ENCODE measurements at places on chromosomes 5 and 9.

- no peak for DNase-seq
Observed at GRCh38 chr9:2356041-2356790, 265.4 kb upstream of the VLDLR start.

GRCh38 chr9:136804509-136805206 is 3.1 kb upstream of the RABL6 start:
- DNase-seq: no peak

- no peak for DNase-seq
Observed at GRCh38 chr5:17720071-17720470, 85.8 kb downstream of the TAF11L14 start.

DNA sequence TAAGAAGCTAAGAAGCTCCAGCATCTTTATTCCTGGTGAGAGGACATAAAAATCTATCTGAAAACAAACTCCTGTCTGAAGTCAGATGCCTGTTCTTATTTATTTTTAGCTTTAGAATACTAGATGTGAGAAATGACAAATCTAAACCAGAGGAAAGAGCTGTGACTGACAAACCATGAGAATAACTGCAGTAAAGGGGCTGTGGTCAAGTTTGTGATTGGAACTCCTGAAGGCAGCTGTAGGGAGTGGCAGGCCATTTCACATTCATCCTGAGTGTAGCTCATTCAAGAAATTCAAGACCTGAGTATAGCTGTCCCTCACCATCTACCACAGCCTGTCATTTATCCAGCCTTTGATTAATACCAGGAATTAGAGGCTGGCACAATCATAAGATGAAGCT is 718.8 kb downstream of the BRINP1 start:
- no peak for DNase-seq

- no peak for DNase-seq
Observed at GRCh38 chr9:91900797-91901177, 49.2 kb downstream of the ROR2 start.

GRCh38 chr5:141598391-141599345 is 20.1 kb downstream of the DIAPH1 start:
- DNase-seq: no peak

DNA sequence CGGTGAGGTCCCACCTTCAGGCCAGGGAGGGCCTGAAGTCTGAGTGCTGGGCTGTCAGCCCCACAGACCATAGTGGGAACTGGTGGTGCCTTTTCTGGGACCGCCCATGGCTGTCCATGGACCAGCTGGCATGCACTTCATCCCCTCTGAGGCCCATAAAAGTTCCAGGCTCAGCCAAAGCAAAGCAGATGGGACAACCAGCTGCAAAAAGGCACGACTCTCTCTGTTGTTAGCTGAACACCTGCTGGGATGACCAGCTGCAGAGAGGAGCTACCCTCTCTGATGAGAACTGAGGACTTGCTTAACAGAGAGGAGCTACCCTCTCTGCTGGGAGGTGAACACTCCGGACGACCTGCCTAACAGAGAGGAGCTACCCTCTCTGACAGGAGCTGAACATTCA is 844.3 kb upstream of the DMAC1 start:
- DNase-seq: no peak

- DNase-seq: no peak
Observed at GRCh38 chr5:40932766-40933165, 23.5 kb downstream of the C7 start.

DNA sequence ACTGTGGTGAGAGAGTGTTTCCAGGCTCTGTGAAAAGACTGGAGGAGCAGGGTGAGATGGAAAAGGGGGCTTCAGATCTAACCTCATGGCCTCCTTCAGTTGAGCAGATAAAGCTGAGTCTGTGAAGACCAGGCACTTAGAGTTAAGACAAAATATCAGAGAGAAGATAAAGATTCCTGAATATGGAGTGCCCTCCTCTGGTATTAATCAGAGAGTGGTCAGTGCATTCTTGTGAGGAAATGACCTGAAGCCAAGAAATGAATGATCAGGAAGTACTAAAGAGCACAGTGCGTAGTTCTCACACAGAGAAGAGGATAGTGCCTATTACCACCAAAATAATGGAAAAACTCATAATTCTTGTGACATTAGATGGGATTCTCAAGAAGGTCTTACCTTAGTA is 1417.0 kb upstream of the ACO1 start:
- DNase-seq: no peak

- DNase-seq: no peak
Observed at GRCh38 chr9:121312169-121312568, 44.2 kb downstream of the GSN start.

- DNase-seq: no peak
Observed at GRCh38 chr9:137199411-137200121, 975 bp downstream of the TPRN start.

- DNase-seq: no peak
Observed at GRCh38 chr5:55638051-55638450, 74.1 kb downstream of the SLC38A9 start.

GRCh38 chr5:170277867-170278281 is 19.7 kb downstream of the LCP2 start:
- DNase-seq: no peak

- DNase-seq: no peak
Observed at GRCh38 chr5:178624631-178625546, 2.0 kb downstream of the CLK4 start.

DNA sequence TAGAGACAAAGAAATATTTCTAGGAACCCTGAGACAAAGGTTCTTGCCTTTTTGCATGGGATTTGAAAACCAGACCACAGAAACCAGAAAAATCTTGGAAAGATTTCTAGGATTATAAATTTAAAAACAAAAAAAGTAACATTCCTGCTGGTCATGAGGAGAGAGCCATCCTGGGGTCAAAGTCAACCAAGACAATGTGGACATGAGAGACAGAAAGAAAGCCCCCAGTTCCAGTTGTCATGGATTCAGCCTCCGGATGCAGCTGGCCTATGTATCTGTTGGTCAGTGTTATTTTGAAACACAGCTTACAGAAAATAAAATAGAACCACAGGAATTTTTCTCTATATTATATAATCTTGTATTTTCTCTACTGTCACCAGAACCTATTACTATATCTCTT is 24.4 kb upstream of the RGMB start:
- DNase-seq: no peak

DNA sequence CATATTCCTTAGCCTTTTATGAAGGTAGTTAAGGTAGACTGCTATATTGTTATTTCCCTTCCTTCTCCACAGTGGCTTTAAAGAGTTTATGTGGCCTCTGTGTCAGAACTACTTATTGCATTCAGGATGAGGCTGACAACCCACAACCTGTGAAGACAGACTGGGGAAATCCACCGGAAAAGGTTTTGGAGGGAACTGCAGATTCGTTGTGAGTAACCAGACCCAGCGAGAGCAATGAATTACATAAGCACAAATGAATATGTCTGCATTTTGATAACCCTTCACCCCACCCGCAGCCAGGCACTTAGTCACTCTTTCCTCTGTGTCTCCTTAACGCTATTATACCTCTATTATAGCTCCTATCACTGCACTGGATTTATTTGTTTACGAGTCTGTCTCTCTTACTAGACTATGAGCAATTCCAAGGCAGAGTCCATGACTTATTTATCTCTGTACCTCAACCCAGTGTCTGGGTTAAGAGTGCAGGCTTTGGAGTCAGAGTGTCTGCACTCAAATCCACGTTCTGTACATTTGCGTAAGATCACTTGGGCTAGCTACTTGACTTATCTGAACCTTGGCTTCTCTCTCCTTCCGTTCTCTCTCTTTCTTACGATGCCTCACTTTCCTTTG is 19.2 kb downstream of the KCTD16 start:
- peak; percentile 66 for DNase-seq

DNA sequence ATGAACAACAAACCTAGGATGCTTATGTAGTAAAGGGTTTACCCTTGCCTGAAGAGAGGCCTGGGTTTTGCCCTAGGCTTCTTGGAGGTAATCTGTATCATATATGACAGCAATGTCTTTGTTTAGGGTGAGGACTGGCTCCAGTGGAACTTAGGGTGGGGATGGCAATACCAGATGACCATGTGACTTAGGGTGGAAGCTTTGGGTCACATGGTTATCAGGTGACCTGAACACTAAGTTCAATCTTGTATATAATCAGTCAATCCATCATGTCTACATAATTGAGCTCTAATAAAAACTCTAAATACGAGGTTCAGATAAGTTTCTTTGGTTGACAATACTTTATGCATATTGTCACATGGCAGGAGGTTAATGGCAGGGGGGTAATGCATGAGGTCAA is 10.6 kb upstream of the PPP2R2B start:
- no peak for DNase-seq

DNA sequence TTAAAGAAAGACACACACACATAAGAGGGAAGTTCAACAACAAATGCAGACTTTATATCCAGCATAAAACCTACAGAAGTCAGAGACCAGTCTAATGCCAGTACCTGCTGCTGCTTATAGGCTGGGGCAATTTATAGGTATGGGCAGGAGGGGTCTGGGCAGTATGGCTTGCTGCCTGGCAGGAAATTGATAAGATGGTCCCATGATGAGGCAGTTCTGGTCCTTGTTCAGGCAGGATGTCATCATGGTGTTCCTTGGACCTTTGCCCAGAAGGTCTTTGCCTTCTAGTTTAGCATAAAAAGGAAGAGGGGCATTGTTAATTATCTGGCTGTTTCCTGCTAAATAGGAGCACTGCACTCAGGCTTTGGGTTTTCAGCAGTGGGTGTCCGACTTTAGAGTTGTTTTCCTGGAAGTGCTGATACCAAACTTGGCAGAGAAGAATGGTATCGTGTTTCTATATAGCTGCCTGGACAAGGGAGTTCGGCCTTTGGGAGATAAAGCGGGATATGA is 10.4 kb upstream of the PDCD1LG2 start:
- DNase-seq: no peak

DNA sequence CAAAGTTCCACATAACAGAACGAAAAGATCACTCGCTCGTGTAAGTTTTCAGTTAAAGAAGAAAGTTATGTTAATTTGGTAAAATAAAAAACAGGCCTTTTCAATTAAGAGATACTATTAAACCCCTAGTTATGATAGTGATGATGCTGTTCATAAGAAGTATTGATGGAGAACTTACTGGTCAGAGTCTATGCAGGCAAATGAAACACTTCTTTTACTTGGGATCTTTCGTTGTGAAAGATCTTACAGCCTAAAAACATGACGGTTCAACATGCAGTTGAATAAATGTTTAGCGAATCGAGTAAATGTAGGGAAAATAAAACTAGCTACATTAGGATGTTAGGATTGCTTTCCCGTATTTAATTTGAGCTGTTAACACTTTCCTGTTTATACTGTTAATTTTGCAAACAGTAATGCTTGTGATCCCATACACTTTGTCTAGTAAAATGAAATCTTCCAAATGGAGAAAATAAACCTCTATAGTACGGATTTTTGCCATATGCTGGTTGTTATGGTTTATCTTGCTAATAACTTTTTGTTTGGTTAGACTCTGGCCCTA is 2.0 kb downstream of the RHOBTB3 start:
- DNase-seq: no peak

- DNase-seq: no peak
Observed at GRCh38 chr9:113707953-113708695, 168.0 kb upstream of the ZNF618 start.

DNA sequence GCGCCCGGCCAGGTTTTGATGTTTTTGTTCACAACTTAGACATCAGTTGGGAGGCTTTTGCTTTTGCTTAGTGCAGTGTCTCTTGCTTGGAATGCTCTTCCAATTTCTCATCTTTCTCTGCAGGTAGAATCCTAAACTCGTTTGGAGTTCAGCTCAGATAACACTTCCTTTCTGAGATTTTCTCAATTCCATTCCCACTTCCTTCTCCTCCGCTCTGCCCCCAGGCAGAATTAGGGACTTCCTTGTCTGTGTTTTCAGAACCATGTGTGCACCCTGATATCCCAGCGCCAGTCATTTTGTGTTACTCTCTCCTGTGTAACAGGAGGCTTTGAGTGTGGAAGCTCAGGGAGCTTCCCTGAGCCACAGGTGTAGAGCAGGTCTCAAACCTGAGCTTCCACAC is 171.0 kb downstream of the INSYN2B start:
- DNase-seq: no peak

DNA sequence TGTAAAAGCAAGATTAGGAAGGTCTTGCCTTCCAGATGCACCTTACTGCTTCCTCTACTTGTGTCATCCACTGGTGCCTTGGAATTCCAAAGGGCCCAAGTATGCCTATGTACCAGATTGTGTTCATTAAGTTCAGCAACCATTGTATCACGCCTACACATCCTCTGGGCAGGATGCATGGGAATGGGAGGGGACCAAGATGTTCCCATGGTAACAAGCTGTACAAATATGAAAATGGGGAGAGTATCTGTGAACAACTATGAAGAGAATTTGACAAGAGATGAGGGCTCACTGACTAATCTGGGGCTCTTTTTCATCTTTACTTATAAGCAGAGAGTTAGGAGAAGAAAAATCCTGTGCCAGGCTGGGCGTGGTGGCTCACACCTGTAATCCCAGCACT is 137.8 kb upstream of the MAP1B start:
- no peak for DNase-seq

- no peak for DNase-seq
Observed at GRCh38 chr9:131695366-131695765, 44.5 kb downstream of the RAPGEF1 start.

DNA sequence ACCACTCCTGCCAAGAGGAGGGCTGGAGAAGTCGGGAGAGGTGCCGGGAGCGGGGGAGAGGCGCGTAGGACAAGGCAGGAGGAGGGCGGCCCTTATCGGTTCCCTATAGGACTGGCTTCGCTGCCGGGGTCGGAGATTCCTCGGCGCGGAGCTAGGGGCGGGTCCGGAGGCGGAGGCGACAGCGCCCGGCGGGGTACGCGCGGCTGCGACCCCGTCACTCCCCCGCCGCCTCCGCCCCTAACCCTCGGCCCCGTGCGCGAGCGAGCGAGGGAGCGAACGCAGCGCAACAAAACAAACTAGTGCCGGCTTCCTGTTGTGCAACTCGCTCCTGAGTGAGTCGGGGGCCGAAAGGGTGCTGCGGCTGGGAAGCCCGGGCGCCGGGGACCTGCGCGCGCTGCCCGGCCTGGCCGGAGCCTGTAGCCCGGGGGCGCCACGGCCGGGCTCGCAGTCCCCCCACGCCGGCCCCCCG is 2.0 kb downstream of the GLIS3 start:
- peak; percentile 22 for DNase-seq

- no peak for DNase-seq
Observed at GRCh38 chr5:72788866-72789505, 27.5 kb upstream of the TNPO1 start.

DNA sequence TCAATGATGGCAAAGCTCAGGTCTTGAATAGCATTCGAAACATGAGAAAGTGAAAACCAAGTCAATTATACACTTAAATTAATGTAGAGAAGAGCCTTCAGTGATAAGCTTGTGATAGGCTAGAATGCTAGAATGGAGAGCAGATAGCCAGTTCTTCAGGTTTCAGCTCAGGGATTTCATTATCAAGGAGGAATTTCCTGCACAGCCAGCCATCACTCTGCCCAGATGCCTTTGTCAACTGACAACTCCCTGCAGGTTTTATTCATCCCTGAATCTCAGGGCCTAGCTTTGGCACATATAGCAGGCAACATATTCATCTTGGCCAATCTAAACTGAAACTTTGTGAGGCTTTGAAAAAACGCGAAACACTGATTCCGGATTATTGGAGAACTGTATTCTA is 199.3 kb upstream of the CDH6 start:
- no peak for DNase-seq

GRCh38 chr5:53381-54174 is 38.4 kb upstream of the PLEKHG4B start:
- DNase-seq: no peak

Measured in stimulated activated CD4-positive, alpha-beta T cell treated with anti-CD3 and anti-CD28 coated beads, TNF-alpha, amount 100 ng/mL, for 48 hours (primary cell).